ENCODE measurements at places on chromosomes 5 and 9.

- no peak for DNase-seq
Observed at GRCh38 chr5:107092695-107093094, 578.0 kb downstream of the EFNA5 start.

GRCh38 chr5:180439911-180440769, 54.0 kb upstream of the CNOT6 start:
- no peak for DNase-seq

GRCh38 chr5:130815246-130815645, 349.8 kb downstream of the HINT1 start:
- DNase-seq, result no peak

GRCh38 chr5:98581112-98581997, 192.1 kb upstream of the RGMB start:
- no peak for DNase-seq
